ENCODE measurements at places on chromosomes 3 and 15.

DNA sequence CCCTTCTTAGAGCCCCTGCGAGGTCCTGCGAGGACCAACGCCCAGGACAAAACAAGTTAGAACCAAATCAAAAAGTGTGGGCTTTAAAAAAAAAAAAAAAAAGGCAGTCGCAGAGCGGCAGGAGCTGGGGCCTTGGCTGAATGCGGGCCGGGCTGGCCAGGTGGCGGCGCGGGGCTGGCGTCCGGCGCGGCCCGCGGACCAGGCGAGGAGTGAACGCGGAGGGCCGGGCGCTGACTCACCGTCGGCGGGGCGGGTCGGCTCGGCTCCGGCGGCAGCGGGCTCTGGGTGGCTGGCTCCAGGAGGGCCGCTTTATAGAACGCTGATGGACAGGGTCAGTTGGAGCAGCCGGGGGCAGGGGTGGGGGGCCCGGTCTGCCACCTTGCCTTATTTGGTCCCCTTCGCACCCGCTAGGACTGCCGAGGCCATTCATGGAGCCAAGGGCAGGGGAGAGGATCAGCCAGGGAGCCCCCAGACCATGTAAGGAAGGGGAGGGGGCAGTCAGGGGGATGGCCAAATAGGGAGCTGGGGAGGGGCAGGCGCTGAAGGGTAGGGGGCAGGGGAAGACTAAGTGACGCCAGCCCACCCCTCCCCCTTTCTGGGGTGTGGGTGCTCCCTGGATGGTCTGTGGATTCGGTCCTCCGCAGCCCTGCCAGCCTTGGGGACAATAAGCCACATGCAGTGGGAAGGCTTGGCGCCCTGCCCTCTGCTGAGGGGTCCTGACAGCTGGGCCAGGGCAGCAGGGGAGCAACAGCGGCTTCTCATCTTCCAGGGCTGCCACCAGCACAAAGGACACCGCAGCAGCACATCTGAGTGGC, at the start of gene ACTC1:
TSS of gene ACTC1 (minus strand) at position 283 of the 815 bp plus-strand sequence. CDS start 741 bp downstream, outside the sequence.
- no peak for DNase-seq

DNA sequence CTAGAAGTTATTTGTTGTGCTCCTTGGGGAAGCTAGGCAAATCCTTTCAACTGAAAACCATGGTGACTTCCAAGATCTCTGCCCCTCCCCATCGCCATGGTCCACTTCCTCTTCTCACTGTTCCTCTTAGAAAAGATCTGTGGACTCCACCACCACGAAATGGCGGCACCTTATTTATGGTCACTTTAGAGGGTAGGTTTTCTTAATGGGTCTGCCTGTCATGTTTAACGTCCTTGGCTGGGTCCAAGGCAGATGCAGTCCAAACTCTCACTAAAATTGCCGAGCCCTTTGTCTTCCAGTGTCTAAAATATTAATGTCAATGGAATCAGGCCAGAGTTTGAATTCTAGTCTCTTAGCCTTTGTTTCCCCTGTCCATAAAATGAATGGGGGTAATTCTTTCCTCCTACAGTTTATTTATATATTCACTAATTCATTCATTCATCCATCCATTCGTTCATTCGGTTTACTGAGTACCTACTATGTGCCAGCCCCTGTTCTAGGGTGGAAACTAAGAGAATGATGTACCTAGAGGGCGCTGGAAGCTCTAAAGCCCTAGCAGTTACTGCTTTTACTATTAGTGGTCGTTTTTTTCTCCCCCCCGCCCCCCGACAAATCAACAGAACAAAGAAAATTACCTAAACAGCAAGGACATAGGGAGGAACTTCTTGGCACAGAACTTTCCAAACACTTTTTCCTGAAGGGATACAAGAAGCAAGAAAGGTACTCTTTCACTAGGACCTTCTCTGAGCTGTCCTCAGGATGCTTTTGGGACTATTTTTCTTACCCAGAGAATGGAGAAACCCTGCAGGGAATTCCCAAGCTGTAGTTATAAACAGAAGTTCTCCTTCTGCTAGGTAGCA, 657 bp downstream of the PATL2 start:
- no peak for DNase-seq

DNA sequence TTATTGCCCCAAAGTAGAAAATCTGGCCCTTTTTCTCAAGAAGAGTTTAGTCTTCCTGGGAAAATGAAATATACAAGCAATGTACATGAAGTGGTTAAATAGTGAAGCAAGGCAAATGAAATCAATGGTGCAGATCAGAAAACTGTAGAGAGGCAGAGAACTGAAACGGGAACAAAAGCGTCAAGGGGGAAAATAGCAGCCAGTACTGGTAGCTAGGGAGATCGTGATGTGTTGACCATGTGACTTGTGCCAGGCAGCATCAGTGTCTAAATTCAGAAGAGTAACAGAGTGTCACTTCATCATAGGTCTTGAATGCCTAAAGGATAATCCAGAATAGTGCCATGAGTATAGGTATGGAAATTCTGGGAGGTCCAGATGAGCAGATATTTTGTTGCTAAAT, 163.1 kb downstream of the CHL1 start:
- DNase-seq: no peak

- DNase-seq: no peak
Observed at GRCh38 chr3:18351823-18352744, 73.1 kb downstream of the SATB1 start.

GRCh38 chr3:52015438-52016228, 19.9 kb upstream of the RPL29 start:
- no peak for DNase-seq

DNA sequence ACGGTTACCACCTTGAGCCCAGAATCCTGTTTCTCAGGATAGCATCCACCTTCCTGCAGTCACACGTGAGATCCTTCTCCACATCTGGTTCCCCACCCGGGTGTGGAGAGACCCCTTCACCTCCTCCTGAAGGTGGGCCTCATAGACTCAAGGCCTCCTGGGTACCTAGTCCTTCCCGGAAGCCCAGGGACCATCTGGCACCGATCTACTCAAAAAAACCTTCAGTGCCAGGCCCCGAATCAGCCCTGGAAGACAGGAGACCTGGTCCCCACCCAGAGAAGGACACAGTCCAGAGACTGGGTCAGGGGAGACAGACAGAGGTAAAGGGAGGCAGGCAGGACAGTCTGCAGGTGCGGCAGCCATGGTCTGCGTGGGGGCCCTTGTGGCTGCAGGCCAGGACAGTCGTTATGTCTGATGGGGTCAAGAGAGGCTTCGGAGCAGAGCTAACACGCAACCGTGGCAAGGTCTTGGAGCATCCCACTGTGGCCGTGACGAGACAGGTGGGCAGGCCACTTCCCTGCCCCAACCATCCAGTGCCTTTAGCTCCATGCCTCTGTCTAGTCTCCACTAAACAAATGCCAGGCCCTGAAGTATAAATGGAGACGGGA, 112.2 kb upstream of the ABHD17C start:
- no peak for DNase-seq

DNA sequence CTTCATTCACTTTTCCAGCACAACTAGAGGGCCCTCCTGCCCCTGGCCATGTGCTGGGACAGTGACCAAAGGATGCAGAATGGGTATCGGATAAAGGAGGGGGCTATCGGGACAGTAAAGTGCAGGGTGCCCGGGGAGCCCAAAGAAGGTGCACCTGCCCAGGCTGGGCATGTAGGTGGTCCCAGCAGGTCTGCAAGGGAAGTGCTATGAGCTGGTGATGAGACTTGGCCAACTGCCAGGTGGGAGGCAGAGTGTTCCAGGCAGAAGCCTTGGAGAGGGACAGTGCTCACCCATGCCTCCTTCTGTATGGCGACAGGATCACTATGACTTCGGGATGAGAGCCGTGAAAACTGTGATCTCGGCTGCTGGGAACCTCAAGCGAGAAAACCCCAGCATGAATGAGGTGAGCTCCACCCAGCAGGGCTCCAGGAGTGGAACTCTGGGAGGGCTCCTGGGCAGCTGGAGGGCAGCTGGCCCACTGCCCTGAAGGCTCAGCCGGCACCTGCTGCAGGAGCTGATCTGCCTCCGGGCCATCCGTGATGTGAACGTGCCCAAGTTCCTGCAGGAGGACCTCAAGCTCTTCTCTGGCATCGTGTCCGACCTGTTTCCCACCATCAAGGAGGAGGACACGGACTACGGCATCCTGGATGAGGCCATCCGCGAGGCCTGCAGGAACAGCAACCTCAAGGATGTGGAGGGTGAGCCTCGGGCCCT, 48.4 kb downstream of the DNAH1 start:
- no peak for DNase-seq

GRCh38 chr15:81211376-81211775, 14.7 kb downstream of the IL16 start:
- no peak for DNase-seq

DNA sequence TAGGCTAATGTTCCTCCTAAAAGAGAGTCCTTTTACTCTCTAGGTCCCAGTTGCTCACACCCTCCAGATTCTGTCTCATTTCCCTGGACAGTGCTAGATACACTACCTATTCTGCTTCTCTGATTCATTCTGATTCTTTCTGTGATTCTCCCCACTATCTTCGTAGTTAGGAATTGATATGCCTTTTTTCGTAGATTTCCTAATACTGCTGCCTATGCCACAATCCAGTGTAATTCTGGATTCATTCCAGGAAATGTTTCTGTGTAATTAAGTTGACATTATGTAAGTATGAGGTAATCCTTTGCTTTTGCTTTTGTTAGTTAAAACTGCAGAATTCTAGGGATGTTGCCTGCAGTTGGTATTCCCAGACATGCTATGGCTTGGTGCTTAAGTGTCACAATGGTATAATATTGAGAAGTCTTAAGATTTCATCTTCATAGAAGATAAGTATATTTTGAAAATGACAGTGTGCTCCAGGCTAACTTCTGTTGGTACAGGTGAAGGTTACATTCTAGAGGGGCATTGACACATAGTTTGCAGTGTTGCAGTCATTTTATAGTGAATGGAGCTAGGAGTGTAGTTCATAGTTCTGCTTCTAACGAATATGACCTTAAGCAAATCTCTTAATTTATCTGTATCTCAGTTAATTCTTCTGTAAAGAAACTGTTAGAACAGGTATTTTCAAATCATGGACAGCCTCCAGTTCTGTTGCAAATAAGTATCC, 54.3 kb downstream of the RIOX2 start:
- DNase-seq: no peak

GRCh38 chr15:48330855-48331795, at the start of gene DUT:
Gene DUT, plus strand, starts transcription at chr15:48331429. Its CDS starts 87 bp downstream, at chr15:48331516.
- peak; percentile 79 for DNase-seq

DNA sequence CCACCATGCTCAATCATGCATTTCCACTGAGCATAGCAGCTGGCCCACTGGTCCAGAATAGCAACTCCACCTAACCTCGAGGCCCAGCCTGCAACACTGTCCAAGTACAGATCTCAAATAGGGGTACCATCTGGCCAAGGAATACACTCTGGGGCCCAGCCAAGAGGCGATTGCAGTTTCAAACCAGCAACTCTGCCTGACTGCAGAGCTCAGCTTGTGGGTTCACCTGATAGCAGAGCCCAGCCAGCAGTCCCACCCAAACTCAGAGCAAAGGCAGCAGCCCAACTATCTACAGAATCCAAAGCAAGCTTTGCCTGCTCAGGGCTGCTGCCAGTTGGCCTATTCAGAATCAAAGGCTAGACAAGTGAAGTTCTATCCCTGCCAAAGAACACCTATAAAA, 30.5 kb downstream of the POLQ start:
- no peak for DNase-seq

DNA sequence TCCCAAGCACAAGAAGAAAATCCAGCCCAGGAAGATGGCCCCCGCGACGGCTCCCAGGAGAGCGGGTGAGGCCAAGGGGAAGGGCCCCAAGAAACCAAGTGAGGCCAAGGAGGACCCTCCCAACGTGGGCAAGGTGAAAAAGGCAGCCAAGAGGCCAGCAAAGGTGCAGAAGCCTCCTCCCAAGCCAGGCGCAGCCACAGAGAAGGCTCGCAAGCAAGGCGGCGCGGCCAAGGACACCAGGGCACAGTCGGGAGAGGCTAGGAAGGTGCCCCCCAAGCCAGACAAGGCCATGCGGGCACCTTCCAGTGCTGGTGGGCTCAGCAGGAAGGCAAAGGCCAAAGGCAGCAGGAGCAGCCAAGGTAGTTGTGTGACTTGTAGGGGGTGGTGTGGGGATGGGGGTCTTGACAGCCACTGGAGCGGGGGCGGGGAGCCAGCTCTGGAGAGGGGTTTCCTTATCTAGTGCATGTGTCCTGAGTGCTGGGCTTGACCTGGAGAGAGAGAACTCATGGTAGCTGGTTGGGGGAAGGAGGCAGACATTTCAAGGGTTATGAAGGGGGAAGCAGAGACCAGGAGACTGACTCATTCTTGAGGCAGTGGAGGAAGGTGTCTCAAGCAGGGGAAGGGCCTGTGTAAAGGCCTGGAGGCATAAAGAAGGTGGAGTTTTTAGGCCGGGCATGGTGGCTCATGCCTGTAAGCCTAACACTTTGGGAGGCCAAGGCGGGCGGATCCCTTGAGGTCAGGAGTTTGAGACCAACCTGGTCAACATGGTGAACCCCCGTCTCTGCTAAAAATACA, 6.2 kb downstream of the H1-8 start:
- no peak for DNase-seq

- DNase-seq: no peak
Observed at GRCh38 chr3:38038447-38038911, 529 bp upstream of the DLEC1 start.

DNA sequence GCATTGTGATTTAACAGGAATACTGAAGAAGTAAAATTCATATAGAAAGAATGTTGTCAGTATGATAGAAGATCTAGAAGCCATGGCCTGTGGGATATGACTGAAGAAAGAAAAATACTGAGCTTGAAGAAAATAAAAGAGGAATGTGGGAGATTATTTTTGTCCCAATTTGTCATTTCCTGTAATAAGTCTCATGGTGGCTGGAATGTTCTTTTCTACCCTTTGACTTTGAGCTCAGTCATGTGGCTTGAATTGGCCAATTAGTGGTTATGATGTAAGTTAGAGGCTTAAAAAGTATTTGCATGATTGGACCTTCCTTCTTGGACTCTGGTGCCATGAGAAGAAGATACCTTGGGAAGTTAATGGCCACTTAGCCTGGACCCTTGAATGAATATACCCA, 14.1 kb downstream of the APH1B start:
- DNase-seq: no peak
